ENCODE measurements at places on chromosomes 5 and 9.

DNA sequence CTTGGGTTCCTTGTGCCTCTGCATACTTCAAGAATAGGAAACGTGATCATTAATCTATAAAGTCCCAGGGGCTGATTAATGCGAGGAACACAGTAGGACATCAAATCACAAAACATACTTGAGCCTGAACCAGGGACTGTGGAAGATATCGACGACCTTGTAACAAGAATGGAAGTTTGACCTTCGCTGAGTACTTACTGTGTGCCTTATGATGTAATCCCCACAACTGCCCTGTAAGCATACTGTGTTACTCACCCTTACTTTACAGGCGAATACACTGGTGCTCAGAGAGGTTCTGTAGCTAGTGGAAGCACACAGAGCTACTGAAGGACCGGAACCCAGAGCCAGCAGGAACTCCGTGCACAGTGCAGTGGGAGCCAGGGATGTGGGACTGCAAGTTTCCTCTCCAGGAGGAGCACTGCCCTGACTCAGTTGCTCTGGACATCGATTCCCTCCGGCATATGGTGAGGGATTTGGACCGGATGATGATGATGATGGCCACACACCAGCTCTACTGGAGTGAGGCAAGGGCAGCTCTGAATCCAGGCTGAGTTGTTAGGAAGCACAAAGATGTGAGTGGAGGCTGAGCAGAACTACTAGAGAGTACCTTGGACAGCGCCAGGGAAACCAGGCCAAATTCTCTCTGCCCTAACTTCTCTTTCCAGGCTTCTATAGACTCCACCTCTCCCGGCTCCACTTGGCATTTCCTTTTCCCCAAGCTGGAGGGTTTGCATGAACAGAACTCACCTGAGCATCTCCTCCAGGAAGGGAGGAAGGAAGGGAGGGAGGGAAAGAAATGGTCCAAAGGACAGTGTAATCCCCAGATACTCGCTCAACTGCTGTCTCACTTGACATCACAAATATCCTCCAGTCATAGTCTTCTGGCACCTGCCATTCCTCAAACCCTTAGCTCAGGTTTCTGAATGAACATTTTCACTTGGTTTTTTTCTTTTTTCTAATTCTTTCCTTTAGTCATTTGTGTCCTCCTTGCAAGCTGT lies 1.5 kb upstream of the GABBR2 start:
- H3K27ac ChIP-seq: no peak overlapping the region
- H3K4me1 ChIP-seq: peaks cover 14% of the 10 kb centered on the region
- H3K4me3 ChIP-seq: no peak overlapping the region
- no peaks in the 10 kb centered on the region for H3K36me3 ChIP-seq

GRCh38 chr9:107266624-107267368 lies 16.3 kb upstream of the RAD23B start:
- H3K27ac ChIP-seq: no peak overlapping the region
- no peaks in the 10 kb centered on the region for H3K4me1 ChIP-seq
- H3K36me3 ChIP-seq: no peaks in the 10 kb centered on the region
- no peak for DNase-seq
- H3K4me3 ChIP-seq: no peak overlapping the region

- no peak overlapping the region for H3K27ac ChIP-seq
- H3K27me3 ChIP-seq: no peaks in the 10 kb centered on the region
- H3K4me1 ChIP-seq: no peaks in the 10 kb centered on the region
- H3K4me3 ChIP-seq: no peak overlapping the region
- no peak for DNase-seq
Observed at GRCh38 chr9:123418506-123418905, 62.5 kb downstream of the CRB2 start.

DNA sequence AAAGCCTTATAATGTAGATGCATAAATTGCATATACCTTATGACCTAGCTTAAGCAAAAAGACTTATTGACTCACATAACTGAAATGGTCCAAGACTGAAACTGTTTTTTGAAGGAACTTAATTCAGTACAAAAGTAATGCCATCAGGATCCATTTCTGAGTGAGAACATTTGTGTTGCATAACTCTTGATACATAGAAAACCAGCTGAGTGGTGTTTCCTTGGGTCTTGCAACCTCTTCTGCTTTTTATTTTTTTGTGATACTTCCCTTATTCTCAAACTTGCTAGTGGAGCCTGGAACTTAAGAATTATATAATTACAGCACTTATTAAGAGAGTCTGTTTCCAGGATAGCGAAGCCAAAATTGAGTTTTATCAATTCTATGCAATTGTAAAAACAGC lies 272.0 kb downstream of the MAN2A1 start:
- no peak overlapping the region for H3K4me3 ChIP-seq
- peaks cover 3% of the 10 kb centered on the region for H3K27me3 ChIP-seq

- H3K4me3 ChIP-seq: no peak overlapping the region
- no peaks in the 10 kb centered on the region for H3K27me3 ChIP-seq
- DNase-seq: no peak
- peaks cover 4% of the 10 kb centered on the region for H3K4me1 ChIP-seq
- H3K27ac ChIP-seq: no peak overlapping the region
Observed at GRCh38 chr5:154315196-154315595, 124.7 kb downstream of the GALNT10 start.

- H3K4me3 ChIP-seq: no peak overlapping the region
- H3K27me3 ChIP-seq: no peaks in the 10 kb centered on the region
- peaks cover 79% of the 10 kb centered on the region for H3K36me3 ChIP-seq
Observed at GRCh38 chr5:177301503-177302165, 1.9 kb downstream of the RAB24 start.

- no peaks in the 10 kb centered on the region for H3K4me1 ChIP-seq
- H3K27ac ChIP-seq: no peak overlapping the region
- no peaks in the 10 kb centered on the region for H3K27me3 ChIP-seq
- no peak overlapping the region for H3K4me3 ChIP-seq
- peaks cover 19% of the 10 kb centered on the region for H3K36me3 ChIP-seq
- no peak for DNase-seq
Observed at GRCh38 chr9:37919246-37919955, 15.5 kb upstream of the SLC25A51 start.

- DNase-seq: no peak
- H3K4me1 ChIP-seq: no peaks in the 10 kb centered on the region
- no peak overlapping the region for H3K27ac ChIP-seq
- H3K4me3 ChIP-seq: no peak overlapping the region
Observed at GRCh38 chr5:81553567-81554212, 159.8 kb upstream of the ACOT12 start.

- no peak for DNase-seq
- peaks cover 75% of the 10 kb centered on the region for H3K36me3 ChIP-seq
Observed at GRCh38 chr5:109357807-109358206, 52.0 kb downstream of the PJA2 start.

GRCh38 chr5:114387433-114387832 lies 25.6 kb downstream of the KCNN2 start:
- H3K4me3 ChIP-seq: no peak overlapping the region
- DNase-seq: no peak
- H3K27ac ChIP-seq: no peak overlapping the region
- H3K4me1 ChIP-seq: peaks cover 12% of the 10 kb centered on the region

GRCh38 chr5:143059355-143059754 lies 289.2 kb downstream of the ARHGAP26 start:
- no peak overlapping the region for H3K4me3 ChIP-seq
- H3K4me1 ChIP-seq: peaks cover 84% of the 10 kb centered on the region
- H3K27ac ChIP-seq: peak overlapping the region; percentile 80
- H3K36me3 ChIP-seq: peaks cover 8% of the 10 kb centered on the region

- H3K27me3 ChIP-seq: no peaks in the 10 kb centered on the region
- H3K27ac ChIP-seq: no peak overlapping the region
- peaks cover 9% of the 10 kb centered on the region for H3K4me1 ChIP-seq
- peaks cover 42% of the 10 kb centered on the region for H3K36me3 ChIP-seq
Observed at GRCh38 chr5:138833726-138834480, 41.2 kb downstream of the LRRTM2 start.

- DNase-seq: no peak
- H3K4me3 ChIP-seq: no peak overlapping the region
- H3K27me3 ChIP-seq: no peaks in the 10 kb centered on the region
- H3K27ac ChIP-seq: no peak overlapping the region
- no peaks in the 10 kb centered on the region for H3K36me3 ChIP-seq
Observed at GRCh38 chr9:121584421-121584820, 67.0 kb upstream of the DAB2IP start.

- no peaks in the 10 kb centered on the region for H3K27me3 ChIP-seq
- H3K4me3 ChIP-seq: no peak overlapping the region
- peaks cover 70% of the 10 kb centered on the region for H3K4me1 ChIP-seq
- no peak for DNase-seq
Observed at GRCh38 chr5:133996683-133997252, 8.0 kb downstream of the VDAC1 start.

- H3K4me3 ChIP-seq: no peak overlapping the region
- H3K36me3 ChIP-seq: no peaks in the 10 kb centered on the region
- no peak overlapping the region for H3K27ac ChIP-seq
- 0 out of 2 replicates have a peak, but pooled peaks cover 5% of the 10 kb centered on the region for H3K27me3 ChIP-seq
- no peak for DNase-seq
Observed at GRCh38 chr9:114921171-114921570, 9.2 kb downstream of the TNFSF8 start.

- no peaks in the 10 kb centered on the region for H3K27me3 ChIP-seq
- H3K4me3 ChIP-seq: no peak overlapping the region
- no peak for DNase-seq
- H3K36me3 ChIP-seq: no peaks in the 10 kb centered on the region
- no peak overlapping the region for H3K27ac ChIP-seq
Observed at GRCh38 chr5:173751266-173751600, 134.8 kb upstream of the BOD1 start.

Data from SJSA1 (cell line).